NCI-H2107 (cell line): ENCODE measurements at places on chromosomes 4 and X.

DNA sequence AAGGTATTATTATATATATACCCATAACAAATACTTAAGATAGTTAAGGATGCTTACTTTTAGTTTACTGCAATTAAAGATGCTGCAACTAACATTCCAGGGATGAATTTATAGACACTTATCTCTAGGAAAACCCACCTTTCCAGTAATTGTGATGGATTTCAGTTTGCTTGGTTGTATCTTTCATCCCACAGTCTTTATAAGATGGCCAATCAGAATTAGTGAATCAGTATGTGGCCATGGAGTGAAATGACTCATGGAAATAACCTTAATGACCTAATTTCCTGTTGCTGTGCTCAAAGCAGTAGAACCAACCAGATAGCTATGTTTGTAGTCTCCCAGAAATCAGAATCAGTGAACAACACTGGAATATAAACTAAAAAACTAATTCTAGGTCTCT, 26.4 kb downstream of the MOSPD2 start:
- no peak for DNase-seq

- no peak for DNase-seq
Measured at GRCh38 chr4:140834839-140835495, 78.8 kb upstream of the TBC1D9 start.

GRCh38 chr4:125387770-125388169, 73.0 kb downstream of the FAT4 start:
- no peak for DNase-seq

GRCh38 chr4:6916587-6917460, 7.2 kb downstream of the TBC1D14 start:
- no peak for DNase-seq

DNA sequence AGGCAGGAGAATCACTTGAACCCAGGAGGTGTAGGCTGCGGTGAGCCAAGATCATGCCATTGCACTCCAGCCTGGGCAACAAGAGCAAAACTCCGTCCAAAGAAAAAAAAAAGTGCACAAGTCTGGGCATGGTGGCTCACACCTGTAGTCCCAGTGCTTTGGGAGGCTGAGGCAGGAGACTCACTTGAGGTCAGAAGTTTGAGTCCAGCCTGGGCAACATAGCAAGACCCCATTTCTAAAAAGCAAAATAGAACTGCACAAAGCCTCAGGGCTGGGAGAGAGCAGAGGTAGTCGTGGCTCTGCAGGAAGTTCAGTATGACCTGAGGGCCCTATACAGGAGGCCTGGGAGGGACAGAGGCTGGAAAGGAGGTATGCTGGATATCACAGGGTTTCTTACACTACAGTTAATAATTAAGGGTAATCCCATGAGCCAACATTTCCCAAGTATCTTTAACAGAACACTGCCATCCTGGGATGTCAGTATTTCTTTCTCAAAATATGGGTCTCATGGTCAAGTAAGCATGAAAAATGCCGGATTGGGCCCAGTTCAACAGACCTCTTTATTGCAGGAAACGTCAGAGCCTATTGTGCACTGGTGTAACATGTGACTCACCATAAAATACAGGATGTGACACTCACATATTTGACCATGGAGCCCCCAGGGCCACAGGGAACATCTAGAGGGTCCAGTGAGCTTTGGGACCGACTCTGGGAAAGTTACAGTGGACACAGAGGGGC, 37.8 kb downstream of the ACSL1 start:
- no peak for DNase-seq

- no peak for DNase-seq
Measured at GRCh38 chrX:54978448-54978847, 15.5 kb downstream of the PFKFB1 start.

DNA sequence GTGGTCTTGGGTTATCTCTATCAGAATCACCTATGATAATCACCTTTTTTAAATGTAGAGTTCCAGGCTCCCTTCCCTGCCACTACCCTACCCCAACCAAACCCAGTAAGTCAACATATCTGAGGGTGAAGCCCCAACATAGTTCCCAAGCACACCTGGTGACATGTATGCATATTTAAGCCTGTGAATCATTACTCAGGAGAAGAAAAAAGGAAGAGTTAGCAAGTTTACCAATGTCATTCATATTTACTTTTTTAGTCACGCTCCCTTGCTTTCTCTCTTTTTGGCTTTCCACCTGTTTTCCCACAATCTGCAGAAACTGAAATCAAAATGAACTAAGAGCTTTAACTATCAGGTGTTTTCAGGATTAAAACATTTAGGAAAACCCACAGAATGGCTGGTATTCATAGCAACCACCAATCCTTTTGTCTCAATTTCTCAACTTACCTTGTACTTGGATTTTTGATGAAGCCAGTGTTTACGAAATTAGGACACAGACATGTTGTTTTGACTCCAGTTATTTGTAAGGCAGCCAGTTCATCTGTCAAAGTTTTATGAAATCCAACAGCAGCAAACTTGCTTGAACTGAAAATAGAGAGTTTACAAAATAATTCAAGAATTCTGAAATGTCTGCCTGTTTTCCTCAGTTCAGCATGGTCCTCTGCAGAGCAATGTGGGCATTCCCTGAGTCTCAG, 34.0 kb downstream of the HSD17B11 start:
- no peak for DNase-seq

DNA sequence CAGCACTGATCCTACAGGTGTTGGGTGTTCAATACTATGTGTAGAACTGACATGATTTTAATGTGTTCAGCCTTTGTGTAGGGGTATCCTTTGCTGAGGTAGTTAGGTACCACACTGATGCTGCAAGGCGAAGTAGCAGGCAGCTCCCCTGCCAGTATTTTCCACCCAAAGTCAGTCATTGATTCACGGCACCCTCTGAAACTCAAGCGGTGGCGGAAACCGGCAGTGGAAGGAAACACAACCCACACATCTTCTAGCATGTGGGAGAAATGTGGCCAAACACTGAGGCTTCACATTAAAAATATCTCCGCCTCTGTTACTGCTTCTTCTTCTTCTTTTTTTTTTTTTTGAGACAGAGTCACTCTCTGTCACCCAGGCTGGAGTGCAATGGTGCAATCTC, 126.3 kb downstream of the AASDH start:
- DNase-seq: no peak

- no peak for DNase-seq
Measured at GRCh38 chr4:48943387-48943786, 36.8 kb upstream of the OCIAD2 start.

- no peak for DNase-seq
Measured at GRCh38 chr4:37667197-37668100, 18.7 kb downstream of the RELL1 start.

DNA sequence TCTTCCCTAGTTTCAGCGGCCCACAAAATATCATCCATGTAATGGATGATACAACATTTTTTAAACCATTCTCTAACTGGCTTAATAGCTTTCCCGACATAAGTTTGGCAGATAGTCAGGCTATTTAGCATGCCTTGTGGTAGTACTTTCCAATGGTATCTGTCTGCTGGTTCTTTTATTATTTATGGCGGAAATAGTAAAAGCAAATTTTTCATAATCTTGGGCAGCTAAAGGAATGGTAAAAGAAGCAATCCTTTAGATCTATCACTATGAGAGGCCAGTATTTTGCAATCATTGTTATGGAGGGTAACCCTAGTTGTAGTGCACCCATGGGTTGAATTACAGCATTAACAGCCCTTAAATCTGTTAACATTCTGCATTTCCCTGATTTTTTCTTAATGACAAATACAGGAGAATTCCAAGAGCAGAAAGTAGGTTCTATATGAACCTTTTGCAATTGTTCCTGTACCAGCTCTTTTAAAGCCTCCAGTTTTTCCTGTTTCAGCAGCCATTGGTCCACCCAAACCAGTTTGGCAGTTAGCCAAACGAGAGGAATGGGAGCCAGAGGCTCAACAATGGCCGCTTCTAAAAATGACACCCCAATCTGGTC, 14.3 kb upstream of the HSD17B11 start:
- DNase-seq: no peak

DNA sequence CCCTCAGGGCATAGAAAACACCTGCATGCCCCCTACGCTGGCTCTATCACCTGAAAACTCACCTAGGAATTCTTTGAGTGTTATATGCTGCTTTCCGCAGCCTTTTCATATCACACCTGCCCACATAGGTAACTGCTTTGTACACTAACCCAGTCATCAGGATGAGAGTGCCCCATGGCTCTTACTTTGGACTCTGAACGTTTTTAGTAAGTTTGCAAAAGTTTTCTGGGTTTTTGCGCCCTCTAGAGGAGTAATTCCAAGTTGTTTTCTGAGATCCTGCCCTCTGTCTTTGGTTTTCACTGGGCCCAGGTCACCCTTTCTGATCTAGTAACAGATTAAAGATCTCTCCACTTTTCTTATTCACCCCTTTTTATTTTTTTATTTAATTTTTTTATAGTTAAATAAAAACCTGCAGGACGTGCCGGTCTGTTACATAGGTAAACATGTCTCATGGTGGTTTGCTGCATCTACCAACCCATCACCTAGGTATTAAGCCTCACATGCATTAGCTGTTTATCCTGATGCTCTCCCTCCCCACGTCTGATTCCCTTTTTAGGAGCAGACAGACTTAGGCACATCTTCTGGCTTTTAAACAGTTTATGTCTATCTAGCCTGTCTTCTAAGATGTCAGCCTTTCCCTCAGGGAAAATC, 139.2 kb downstream of the NWD2 start:
- no peak for DNase-seq

GRCh38 chr4:8915201-8916200, 43.9 kb upstream of the HMX1 start:
- DNase-seq: no peak

DNA sequence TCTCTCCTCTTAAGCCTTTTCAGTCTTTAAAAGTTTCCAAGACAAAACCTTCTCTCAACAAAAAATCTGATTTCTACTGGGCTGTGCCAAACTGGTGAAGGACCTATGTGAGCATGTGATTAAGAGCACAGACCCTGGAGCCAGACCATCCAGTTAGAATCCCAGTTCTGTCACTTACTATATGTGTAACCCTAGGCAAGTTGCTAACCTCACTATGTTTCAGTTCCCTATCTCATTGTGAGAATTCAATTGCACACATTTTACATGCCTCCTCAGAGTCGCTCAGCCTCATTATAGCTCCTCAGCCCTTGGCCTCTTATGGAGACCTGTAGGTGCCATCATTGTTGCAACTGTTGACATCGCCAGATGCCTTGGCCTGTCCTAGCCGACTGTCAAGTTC, 54.1 kb upstream of the VEGFD start:
- DNase-seq: no peak

DNA sequence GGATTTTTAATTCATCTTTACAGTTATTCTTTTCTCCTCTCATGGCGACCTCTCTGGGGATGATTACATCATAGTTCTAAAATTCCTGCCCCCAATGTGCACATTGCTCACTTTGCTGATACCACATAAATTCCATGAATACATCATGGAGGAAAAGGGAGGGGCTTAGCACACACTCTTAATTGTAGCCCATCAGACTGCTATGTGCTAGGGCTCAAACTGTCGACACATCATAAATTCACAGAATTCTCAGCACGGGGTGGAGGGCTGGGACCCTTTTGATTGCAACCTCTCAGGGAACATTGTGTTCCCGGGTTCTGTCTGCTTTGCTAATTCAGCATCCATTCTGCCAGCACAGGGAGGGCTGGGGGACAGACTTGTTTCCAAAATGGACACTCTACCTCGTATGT, 592.9 kb downstream of the BCOR start:
- DNase-seq: no peak

- no peak for DNase-seq
Measured at GRCh38 chr4:18167831-18168230, 146.3 kb upstream of the LCORL start.

DNA sequence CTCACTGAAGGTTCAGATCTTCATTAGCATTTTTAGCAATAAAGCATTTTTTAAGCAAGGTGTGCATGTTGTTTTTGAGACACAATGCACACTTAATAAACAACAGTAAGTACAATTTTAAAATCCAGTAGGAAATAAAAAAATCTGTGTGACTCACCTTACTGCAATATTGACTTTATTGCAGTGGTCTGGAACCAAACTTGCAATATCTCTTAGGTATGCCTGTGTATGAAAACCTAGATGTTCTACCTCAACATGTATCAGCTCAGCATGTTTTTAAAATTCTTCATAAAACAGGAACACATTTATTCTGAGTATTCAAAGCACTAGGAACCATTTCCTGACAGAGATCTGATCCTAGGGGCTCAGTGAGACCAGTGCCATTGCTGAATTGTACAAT, 26.7 kb downstream of the NR0B1 start:
- DNase-seq: no peak

GRCh38 chr4:183469285-183469684, 24.8 kb downstream of the CDKN2AIP start:
- DNase-seq: no peak

DNA sequence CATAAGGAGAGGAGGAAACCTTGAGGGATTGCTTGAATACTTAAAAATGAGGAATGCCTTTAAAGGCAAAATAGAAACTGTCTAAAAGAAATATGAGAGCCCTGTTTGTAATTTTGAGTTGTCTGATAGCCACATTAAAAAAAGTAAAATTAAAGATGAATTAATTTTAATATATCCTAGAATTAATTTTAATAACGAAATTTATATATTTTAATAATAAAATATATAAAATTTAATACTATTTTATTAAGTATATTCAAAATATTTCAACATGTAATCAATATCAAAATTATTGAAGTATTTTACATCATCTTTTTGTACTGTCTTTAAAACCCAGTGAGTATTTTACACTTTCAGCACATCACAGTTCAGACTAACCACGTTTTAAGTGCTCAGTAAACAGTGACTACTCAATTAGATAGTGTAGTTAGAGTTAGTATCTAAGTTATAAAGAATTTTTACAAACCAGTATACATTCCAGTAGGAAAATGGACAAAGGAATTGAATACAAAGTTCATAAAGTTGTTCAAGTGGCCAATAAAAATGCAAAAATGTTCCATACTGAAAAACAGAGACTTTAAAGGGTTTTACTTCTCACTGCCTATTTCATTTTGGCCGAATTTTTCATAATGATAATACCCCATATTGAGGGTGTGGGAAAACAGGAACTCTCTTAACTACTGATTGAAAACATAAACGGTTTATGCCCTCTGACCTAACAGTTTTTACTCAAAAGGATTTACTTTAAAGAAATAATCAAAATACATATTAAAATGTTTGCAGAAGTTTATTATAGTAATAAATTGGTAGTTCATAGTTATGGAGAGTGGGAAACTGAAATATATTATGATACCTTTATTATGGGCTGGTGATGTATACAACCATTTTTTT, 2.9 kb downstream of the SLC30A9 start:
- no peak for DNase-seq

GRCh38 chrX:10117301-10117700, 39.5 kb upstream of the CLCN4 start:
- DNase-seq: no peak

DNA sequence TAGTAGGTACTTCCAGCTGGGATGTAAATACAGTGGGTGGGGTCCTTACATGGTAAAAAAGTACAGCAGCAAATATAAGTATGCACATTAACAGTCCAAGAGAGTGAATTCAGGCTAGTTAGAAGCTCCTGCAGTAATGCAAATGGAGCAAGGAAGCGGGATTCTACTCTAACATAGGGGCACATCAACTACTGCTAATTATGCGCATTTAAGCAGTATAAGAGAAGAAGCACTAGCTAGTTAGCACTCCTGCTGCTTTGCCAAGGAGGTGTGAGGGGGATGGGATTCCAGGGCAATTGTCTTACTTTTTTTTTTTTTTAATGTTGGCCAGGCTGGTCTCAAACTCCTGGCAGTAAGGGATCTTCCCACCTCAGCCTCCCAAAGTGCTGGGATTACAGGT, 284.1 kb downstream of the CHIC1 start:
- DNase-seq: no peak
